ENCODE measurements at places on chromosomes 3 and 15.

GRCh38 chr3:163166197-163166596 is 1669.6 kb downstream of the OTOL1 start:
- no peak for DNase-seq

DNA sequence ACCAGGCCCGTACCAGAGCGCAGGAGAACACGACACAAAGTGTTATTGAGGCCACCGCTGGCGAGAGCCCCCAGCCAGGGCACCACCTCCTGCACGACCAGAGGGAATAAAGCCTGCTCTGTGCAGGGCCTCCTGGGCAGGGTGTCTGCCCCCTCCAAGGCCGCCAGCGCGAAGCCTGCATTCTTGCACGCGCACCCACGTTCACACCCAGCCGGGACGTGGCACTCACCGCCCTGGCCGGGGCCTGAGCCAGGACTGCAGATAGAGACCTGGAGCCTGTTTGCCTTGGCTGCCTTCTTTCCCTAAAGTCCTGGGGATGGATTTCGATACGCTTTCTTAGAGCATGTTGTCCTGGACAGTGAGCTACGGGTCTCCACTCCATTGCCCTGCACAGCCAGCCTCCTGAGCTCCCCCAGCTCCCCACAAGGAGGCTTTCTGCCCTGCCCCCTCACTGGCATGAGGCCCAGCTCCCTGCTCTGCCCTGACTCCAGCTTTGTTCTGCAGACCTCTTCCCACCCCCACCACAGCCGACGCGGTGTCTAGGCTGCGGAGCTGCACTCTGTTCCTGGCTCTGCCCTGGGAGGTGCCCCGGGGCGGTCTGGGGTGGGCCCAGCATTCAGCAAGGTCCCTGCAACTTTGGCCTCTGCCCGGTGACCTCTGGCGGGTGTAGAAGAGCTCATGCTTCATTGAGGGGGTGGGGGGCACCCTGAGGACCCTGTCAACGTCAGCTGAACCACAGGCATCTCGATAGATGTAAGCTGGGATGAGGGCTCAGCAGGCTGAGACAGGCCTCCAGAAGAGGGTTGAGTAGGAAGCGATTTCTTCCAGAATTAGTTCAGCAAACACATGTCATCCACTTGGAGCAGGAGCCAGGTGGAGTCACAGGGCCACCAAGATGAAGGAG is 145.0 kb downstream of the LRRK1 start:
- DNase-seq, result no peak

DNA sequence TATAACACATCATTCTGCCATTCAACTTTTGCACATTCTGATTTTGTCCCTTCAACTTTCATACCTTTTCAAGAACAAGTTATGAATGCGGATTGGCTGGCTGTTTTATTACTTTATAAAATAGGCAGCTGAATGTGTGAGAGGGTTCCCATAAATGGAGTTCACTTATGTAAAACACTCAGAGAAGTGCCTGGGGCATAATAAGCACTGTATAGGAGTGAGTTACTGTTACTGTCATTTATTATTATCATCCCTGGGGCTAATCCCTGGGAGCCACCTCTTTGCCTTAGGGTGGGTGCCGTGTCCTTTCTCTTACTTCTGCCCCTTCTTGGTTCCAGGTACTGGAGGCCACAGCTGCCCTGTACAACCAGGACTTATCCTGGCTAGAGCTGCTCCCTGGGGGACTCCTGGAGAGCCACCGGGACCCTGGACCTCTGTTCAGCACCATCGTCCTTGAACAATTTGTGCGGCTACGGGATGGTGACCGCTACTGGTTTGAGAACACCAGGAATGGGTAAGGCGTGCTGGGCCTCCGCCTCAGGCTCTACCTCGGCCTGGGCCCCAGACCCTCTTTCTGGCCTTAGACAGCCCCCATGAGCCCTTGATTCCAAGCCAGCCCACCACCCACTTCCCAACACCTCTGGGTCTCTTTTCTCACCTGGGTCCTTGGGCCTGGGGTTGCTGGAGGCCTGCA is 10.9 kb downstream of the DUOX1 start:
- no peak for DNase-seq

GRCh38 chr3:52742418-52743041 is 28.2 kb downstream of the NEK4 start:
- no peak for DNase-seq

DNA sequence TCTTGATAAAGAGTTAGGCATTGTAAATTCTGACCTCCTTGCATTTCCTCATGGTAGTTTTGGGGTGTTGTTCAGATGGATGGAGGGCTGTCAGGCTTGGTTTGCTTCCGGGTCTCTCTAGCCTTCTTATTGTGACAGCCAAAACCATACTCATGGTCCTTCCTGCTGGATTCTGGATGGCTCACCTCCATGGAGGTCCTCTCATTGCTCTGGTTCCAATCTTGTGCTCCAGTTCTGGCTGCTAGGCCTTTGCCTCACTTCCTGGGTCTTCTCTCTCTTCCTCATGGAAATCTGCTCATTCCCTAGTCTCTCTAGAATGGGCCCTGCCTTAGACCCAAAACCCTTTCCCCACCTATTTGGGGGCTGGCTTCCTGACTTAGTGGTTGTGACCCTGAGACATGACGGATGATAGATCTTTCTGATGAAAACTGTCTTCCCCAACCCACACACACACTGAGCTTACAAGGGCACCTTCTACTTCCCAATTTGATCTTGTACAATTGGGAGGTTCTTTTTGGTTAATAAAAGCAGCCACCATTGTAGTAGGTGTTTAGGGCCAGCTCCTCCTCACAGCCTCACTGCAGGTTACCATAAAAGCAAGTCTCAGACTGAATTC is 66.2 kb upstream of the XCR1 start:
- DNase-seq, result no peak

DNA sequence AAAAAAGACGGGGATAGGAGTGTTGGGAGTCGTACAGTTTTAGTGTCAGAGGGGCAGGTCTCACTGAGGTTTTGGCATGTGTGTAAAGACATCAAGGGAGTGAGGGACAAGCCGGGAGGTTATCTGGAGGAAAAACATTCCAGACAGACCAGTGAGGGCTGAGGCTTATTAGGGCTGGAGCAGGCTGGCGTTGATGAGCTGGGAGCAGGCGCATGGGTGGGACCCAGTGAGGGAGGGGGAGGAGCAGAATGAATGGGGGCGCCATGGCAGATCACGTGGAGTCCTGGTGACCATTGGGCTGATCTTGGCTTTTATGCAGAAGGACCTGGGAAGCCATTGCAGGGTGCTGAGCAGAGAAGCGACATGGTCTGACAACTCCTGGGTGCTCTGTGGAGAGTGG is 180.2 kb downstream of the SLCO3A1 start:
- DNase-seq, result no peak

DNA sequence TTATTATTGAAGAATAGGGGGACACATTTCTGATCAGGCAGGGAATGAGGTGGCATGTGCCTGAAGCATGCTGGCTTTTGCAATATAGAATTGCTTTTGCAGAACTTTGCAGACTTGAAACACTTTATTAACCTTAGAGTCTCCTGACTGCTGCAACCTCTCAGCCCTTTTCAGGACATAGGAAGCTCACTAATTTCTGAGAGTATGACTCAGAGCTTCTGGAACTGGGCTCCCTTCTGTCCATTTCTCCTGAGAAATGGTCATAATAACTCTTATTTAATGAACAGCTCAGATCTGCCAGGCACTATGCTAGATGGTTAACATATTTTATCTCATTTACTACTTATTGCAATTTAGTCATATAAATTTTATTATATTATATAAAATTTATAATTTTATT is 38.6 kb upstream of the DGKG start:
- DNase-seq, result no peak

All from KG1 (cell line).